ENCODE measurements at places on chromosomes 2 and 18.

GRCh38 chr18:44541159-44541558 lies 139.5 kb upstream of the SETBP1 start:
- no peak for DNase-seq

- peak; percentile 23 for DNase-seq
These were observed 214.6 kb downstream of the SETBP1 start for GRCh38 chr18:44895176-44895798.

- DNase-seq, result no peak
These were observed 256.5 kb downstream of the TPGS2 start for GRCh38 chr18:36572135-36572856.

- no peak for DNase-seq
These were observed 113.5 kb downstream of the ZNF236 start for GRCh38 chr18:76935722-76936337.

DNA sequence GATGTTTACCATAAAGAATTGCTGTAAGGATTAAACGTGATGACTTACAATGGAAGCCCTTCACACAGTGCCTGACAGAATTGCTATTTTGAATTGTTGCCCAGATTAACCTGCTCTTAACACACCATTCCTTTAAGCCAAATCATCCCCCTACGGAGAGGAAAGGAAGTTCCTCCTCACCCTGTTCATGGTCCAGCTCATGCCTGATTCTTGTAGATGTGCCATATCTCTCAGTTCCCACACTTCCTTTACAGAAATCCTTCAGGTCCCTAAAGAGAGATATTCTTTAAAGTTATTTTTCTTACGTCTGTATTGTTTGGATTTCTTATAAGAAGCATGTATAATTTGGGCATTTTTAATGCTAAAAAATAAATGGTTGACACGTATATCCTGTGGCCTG lies 127.5 kb upstream of the DAPL1 start:
- DNase-seq, result no peak

DNA sequence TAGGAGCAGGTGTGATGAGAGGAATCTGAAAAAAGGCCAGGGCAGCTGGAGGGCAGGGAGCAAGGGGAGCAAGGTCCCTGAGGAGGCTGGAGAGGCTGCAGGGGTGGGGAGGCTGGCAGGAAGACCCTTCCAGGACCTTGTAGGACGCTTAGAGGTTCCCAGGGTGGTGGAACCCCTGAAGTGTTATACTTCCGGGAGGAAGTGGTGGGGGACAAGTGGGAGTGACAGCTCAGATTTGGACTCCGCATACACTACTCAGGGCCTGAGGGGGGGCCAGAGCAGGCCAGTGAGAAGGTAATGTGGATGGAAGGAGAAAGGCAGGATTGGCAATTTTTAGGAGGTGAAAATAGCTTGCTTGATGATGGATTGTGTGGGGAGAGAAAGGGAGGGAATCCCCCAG lies 1.9 kb upstream of the NCAPH start:
- DNase-seq, result no peak

GRCh38 chr2:126825316-126825715 lies 73.4 kb upstream of the TEX51 start:
- DNase-seq, result no peak

DNA sequence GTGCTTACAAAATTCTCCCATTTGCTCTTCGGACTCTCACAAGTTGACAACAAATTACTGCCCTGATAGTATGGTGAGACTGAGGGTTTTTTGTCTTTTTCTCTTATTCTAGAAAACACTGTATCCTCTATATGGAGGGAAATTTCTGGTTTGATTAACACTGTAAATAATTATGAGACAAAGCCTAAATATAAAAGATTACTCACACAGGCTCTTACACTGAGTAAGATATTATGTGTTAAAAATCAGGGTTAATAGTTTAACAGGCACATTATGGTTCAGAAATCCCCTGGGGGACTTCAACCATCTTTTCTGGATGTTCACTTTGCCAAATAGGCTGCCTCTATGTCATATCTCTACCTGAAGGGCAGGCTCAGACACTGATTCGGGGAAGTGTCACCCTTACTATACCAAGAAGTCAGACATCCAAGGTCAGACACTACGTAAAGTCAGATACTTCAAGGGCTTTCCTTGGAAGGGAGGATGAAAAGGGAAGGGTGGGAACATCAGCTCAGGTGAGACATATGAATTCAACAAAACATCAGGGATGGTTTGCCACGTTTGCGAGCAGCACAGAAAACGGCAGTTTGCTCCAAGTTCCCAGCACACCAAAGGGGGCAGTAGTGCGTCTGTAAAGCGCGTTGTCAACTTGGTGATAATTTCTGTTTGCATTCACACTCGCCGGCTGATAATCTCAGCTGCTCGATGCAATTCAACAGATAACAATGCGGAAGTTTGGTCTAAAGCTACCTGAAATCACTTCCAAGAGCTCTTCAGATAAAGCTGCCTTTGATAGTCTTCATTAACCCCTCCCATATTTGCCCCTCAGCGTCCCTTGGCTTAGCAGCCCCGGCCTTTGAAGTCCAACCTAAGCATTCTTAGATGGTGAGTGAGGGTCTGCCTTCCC lies 972 bp upstream of the RASGRP3 start:
- DNase-seq, result peak; percentile 18

DNA sequence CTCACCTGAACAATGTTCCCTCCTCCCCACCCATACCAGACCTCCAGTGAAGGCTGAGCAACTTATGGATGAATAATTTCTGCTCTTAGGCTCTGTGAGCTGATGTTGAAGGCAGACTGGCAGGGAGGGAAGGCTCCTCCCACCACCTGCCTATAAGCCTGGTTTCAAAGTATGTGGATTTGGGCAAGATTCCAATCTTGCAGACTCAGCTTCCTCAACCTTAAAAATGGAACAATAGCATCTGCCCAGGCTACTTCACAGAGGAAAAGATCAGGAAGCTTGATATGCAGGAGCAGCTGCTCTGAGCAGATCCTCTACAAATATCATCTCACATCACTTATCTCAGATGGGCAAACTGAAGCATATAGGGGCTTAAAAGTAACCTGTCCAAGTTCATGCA lies 112.2 kb downstream of the ZFP36L2 start:
- peak; percentile 21 for DNase-seq

GRCh38 chr2:54574107-54574859 lies 118.2 kb downstream of the SPTBN1 start:
- peak; percentile 96 for DNase-seq

GRCh38 chr2:10417551-10418335 lies 30.4 kb downstream of the ODC1 start:
- DNase-seq, result no peak

DNA sequence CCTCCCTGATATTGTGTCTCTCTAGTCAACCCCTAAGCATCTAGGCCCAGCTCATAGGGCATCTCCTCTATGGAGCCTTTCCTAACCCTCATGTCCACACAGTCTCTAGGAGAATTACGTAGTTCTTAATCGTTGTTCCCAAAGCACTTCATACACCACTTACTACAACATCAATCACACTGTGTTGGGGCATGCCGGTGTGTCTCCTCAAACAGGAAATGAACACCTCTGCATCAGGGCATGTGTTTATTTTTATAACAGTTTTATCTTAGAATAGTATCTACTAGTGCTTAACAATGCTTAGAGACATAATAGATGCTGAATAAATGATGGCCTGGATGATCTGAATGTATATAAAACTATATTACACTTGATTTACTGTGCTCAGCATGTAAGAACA lies 19.7 kb downstream of the CYP1B1 start:
- DNase-seq, result no peak

GRCh38 chr2:157413326-157414035 lies 30.4 kb downstream of the CYTIP start:
- DNase-seq, result no peak

- DNase-seq, result no peak
These were observed 69.5 kb upstream of the TGIF1 start for GRCh38 chr18:3380384-3380961.

DNA sequence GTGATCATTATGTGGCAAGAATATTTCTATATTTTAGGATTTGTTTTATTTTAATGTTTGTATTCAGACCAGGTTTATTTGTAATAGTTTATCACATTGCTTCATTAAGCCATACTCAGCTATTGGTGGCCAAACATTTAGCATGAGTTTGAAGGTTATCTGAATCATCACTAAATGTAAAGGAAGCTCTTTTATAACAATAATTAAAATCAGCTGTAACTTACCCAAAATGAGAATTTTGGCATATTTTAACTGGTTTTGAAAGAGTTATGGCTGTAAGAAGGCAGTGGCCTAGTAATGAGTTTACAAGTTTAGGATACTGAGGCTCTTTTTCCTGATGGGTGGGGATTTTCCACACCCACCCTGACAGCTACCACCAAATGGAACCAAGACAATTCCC lies 177.8 kb downstream of the EN1 start:
- DNase-seq, result no peak

- no peak for DNase-seq
These were observed 99.4 kb upstream of the GALNT5 start for GRCh38 chr2:157158111-157158510.

DNA sequence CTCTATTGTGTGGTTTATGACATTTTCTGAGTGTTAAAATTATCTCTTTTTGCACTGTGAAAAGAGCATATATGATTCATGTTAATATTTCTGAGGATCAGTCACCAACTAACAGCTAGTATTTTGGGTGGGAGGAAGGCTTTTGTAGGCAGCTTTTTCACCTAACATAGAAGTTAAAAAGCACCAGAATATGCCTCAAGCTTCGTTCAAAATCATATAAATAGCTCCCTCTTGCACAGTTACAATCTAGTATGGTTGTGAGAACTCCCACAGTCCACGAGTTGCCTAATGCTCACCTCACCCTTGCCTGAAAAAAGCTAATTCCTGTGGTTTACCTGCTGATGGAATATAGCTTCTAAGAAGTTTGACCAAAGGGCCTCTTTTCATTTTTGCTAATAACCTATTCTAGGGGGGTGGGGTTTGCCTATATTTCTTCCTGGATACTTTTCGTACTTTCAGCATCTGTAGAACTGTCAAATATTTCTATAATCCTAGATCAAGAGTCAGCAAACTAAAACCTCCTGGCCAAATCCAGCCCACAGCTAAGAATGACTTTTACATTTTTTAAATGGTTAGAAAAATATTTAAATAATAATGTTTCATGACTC lies 167.1 kb upstream of the FOSL2 start:
- DNase-seq, result no peak

DNA sequence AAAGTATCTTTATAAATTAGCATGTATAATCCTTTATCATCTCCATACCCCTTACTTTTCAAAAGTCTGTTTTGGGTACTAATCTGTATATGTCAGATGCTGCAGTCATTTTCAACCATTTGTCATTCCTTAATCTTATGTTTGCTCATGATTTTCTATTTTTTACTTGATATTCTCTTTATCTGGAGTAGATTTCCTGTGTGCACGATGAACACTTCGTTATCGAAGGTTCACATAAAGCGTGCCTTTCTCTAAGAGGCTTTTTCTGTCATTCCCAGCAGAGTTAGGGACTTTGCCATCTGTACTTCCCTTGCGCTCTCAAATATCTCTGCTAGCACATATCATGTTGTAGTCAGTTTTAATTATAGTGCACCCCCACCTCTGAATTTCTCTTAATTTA lies 123.2 kb downstream of the BIRC6 start:
- no peak for DNase-seq

- no peak for DNase-seq
These were observed 4.8 kb downstream of the RESP18 start for GRCh38 chr2:219327719-219328118.

All from GF-D8 (cell line).